ENCODE measurements at places on chromosomes 7 and 10. TPM values are rescaled to one million over a fixed set of nuclear protein-coding genes. Genes with fewer than 3 reads are reported as not detected.

Gene LCOR
- total RNA-seq: 23.3 TPM

Gene SLC18A3
- not detected for total RNA-seq

Gene TPK1
- 21.2 TPM for total RNA-seq

Gene ZNF365
- 2.2 TPM for total RNA-seq

Gene MYOF
- total RNA-seq: 132 TPM

Gene EPHB6
- 25.3 TPM for total RNA-seq

Gene C10orf105
- 0.14 TPM for total RNA-seq

Gene PTPRN2
- total RNA-seq: 2.2 TPM

Gene SPDYE16
- total RNA-seq: 0.28 TPM

Gene RAMP3
- 123 TPM for total RNA-seq

Gene TRIM73
- total RNA-seq: 2.5 TPM

Gene DGKI
- total RNA-seq: 22.3 TPM

Gene MEOX2
- total RNA-seq: 9.9 TPM

DNA sequence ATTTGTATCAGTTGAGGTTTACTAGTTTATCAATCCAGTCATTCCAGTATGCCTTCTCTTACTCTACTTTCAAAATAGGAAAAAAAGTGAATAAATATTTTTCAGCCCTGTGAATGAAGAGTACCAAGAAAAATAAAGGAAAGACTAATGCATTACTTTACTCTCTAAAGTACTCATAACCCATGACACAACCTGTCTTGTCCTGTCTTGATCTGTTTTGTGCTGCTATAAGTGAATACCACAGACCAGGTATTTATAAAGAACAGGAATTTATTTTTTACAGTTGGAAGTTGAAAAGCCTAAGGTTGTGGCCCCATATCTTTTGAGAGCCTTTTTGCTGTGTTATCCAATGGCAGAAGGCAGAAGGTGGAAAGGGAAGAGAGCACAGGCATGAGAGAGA lies 194.6 kb upstream of the DKK1 start:
- DNase-seq: no peak

DNA sequence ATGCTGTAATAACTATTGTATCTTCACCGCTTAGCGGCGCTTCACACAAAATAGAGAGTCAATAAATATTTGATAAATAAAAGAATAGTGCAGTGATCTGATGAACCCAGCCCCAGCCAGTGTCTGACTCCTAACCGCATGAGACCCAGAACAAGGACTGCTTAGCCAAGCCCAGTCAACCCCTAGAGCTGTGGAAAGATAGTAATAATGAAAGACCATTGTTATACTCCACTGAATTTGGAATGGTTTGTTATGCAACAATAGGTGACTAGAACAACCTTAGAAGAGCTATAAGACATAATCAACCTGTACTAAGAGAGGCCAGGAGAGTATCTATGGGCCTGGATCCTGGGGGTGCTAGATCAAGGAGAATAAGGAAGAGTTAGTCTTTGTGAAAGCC lies 230.5 kb upstream of the INHBA start:
- DNase-seq: no peak

- no peak for DNase-seq
These were observed 10.4 kb downstream of the RAB11FIP2 start for GRCh38 chr10:118036281-118036875.

DNA sequence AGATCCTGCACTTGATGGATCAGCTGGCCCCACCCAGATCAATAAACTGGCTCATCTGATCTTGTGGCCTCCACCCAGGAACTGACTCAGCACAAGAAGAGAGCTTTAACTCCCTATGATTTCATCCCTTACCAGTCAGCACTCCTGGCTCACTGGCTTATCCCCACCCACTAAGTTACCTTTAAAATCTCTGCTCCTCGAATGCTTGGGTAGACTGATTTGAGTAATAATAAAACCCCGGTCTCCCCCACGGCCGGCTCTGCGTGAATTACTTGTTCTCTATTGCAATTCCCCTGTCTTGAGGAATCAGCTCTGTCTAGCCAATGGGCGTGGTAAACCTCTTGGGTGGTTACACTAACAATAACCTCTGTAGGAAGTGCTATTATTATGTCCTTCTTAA lies 83.7 kb downstream of the MBL2 start:
- no peak for DNase-seq

- no peak for DNase-seq
These were observed 59.7 kb downstream of the AUTS2 start for GRCh38 chr7:69657985-69658384.

DNA sequence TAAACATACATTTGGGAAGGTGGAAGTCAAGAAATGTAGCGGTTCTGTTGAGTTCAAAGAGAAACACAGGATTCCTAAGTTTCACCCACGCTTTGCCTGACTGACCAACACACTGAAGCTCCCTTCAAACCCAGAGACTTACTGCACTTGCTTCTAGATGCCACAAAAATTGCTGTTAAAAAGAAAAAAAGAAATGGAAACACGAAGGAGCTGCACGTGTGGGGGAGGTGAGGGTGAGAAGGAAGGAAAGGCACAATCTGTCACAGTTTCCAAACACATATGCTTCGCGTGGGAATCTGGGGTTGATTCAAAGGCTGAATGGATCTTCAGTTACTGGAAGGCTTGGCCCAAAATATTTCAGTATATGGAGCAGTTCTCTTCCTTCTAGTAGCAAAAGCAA lies 495.6 kb downstream of the DNAJB6 start:
- DNase-seq: no peak

DNA sequence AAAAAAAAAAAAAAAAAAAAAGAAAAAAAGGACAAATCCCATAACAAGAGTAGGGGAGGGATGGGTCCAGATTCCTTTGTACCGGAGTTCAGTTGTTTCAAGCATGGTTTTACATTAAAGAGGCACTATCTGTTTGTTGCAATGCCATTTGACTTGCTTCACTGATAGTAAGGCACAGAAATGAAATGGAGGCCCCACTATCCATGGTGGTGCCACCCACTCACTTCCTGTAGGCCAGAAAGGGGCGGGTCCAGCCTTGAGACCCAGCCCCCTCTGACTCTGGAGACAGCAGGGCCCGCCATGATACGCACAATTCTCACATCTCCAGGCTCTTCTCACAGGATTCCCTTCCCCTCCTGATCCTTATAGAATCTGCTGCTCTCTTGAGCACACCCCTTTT lies 100.0 kb downstream of the CLEC2L start:
- DNase-seq: no peak

GRCh38 chr10:71631007-71631861 lies 88.3 kb downstream of the C10orf105 start:
- no peak for DNase-seq

- DNase-seq: no peak
These were observed 76.5 kb upstream of the FGL2 start for GRCh38 chr7:77276120-77276519.

GRCh38 chr10:103692952-103693811 lies 162.2 kb downstream of the SH3PXD2A start:
- DNase-seq: no peak

GRCh38 chr7:146728611-146729010 lies 612.0 kb downstream of the CNTNAP2 start:
- no peak for DNase-seq

- DNase-seq: no peak
These were observed 42.1 kb upstream of the ADRA2A start for GRCh38 chr10:111034598-111035310.

- DNase-seq: no peak
These were observed 43.7 kb downstream of the FAM53B start for GRCh38 chr10:124700293-124701037.

- DNase-seq: no peak
These were observed 86.5 kb upstream of the CXCL12 start for GRCh38 chr10:44471410-44471809.

GRCh38 chr7:137626469-137627067 lies 220.2 kb downstream of the DGKI start:
- DNase-seq: no peak

- DNase-seq: no peak
These were observed 46.5 kb upstream of the MSMB start for GRCh38 chr10:46092524-46093081.

- no peak for DNase-seq
These were observed 76.9 kb upstream of the KMT2C start for GRCh38 chr7:152512706-152513105.

- DNase-seq: no peak
These were observed 216.3 kb downstream of the GFRA1 start for GRCh38 chr10:116056445-116057293.

- no peak for DNase-seq
These were observed 55.3 kb upstream of the OSBPL3 start for GRCh38 chr7:25035274-25035673.

DNA sequence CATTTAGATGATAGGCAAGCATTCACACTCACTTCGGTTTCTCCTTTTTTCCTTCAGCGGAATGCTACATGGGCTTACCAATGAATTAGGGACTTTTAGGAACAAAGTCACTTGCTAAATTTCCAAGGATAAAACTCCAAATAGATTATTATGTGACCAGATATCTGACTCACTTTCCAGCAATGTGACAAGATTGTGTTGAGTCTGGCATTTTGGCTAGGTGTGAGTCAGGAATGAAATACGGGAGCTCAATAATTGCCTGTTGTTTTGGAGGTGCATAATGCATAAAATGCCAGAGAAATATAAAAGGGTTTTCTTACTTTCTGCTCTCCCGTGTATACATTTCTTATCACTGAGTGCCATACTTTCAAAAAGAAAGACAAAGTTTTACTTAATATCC lies 721.1 kb downstream of the KCNMA1 start:
- DNase-seq: no peak

GRCh38 chr10:4137299-4137698 lies 352.3 kb upstream of the KLF6 start:
- no peak for DNase-seq

- DNase-seq: no peak
These were observed 1.8 kb upstream of the TTYH3 start for GRCh38 chr7:2629746-2630681.

GRCh38 chr7:14888962-14889361 lies 13.6 kb downstream of the DGKB start:
- no peak for DNase-seq

- DNase-seq: no peak
These were observed 88.0 kb downstream of the FGFR2 start for GRCh38 chr10:121510201-121510771.

DNA sequence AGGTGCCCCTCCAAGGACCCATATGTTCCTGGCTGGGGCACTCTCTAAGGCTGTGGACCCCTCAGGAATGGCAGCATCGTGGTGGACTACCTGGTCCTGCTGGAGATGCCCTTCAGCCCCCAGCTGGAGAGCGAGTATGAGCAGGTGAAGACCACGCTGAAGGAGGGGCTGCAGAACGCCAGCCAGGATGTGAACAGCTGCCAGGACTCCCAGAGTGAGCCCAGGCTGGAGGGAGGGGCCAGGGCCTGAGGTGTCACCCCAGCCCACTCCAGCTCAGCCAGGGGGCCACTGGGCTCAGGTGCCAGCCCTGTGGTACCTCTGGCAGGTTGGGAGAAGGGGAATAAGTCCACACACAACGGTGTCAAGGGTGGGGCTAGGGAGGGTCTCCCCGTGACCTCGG lies 4.7 kb upstream of the MUC12 start:
- no peak for DNase-seq

DNA sequence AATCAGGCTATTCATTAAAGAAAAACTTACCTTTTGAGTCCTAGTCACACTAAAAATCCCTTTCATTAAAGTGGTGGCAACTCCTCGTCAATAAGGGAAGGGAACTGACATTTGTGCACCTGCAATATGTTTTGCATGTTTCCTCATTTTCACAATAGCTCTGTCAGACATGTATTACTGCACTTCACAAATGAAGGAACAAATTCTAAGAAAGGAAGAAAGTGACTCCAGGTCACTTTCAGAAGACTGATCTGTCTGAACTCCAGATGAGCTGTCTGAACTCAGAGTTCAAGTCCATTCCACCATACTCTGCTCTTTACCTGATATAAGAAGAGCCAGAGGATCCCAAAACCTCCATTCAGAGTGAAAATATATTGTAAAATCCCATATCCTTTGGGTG lies 50.3 kb upstream of the GSAP start:
- no peak for DNase-seq

- DNase-seq: no peak
These were observed 94.8 kb downstream of the CPED1 start for GRCh38 chr7:121083138-121083789.

GRCh38 chr7:69880840-69881239 lies 282.6 kb downstream of the AUTS2 start:
- DNase-seq: no peak

DNA sequence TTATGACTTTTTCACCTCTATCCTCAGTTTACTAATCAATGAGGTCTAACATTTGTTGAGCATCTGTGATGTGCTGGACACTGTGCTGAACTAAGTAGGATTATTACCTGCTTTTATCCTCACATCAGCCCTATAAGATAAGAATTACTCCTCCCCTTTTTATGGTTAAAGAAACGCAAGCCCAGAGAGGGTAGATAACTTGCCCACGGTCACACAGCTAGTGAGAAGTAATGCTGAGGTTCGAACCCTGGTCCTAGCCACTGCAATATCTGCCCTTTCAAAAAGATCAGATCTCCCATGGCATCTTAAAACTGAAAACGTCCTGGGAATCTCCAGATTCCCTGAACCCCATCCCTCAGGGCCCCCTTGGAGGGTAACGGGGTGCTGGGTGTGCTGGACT lies 118.3 kb downstream of the C10orf105 start:
- DNase-seq: no peak

DNA sequence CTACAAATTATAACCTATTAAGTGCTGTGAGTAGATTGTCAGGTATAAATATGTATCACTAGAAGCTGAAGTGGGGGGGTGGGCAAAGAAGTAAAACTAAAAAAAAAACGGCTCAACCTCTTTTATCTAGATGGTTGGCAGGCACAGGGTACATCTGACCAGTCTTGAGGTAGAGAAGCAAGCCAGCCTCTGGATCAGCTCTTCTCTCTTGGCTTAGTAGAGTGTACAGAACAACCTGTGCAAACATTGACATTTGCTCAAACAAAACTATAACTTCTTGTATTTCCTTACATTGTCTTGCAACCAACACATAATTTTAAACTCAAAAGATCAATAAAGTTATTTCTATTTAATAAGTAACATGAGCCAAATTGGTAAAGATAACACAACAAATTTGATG lies 25.6 kb downstream of the DNA2 start:
- DNase-seq: no peak

DNA sequence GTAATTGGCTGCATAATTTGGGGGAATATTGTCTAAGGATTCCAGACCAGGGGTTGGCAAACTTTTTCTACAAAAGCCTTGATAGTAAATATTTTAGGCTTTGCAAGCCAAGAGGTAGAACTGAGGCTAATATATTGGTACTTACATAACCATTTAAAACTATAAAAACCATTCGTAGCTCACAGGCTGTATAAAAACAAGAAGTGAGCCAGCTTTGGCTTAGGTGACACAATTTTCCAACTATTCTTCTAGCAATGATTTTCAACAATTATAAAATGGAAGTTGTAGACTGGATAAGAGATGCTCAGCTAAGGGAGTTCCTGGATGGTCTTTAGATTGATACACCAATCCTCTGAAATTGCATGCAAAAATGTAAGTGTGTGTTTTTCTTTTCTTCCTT lies 1.4 kb downstream of the GPR141 start:
- no peak for DNase-seq

- no peak for DNase-seq
These were observed 199.7 kb downstream of the IMMP2L start for GRCh38 chr7:111362506-111363054.

Measured in thoracic aorta (tissue), 2 donors.